ENCODE measurements at places on chromosomes 2 and 18.

- DNase-seq, result no peak
These were observed 132.1 kb upstream of the HAAO start for GRCh38 chr2:42924418-42924886.

DNA sequence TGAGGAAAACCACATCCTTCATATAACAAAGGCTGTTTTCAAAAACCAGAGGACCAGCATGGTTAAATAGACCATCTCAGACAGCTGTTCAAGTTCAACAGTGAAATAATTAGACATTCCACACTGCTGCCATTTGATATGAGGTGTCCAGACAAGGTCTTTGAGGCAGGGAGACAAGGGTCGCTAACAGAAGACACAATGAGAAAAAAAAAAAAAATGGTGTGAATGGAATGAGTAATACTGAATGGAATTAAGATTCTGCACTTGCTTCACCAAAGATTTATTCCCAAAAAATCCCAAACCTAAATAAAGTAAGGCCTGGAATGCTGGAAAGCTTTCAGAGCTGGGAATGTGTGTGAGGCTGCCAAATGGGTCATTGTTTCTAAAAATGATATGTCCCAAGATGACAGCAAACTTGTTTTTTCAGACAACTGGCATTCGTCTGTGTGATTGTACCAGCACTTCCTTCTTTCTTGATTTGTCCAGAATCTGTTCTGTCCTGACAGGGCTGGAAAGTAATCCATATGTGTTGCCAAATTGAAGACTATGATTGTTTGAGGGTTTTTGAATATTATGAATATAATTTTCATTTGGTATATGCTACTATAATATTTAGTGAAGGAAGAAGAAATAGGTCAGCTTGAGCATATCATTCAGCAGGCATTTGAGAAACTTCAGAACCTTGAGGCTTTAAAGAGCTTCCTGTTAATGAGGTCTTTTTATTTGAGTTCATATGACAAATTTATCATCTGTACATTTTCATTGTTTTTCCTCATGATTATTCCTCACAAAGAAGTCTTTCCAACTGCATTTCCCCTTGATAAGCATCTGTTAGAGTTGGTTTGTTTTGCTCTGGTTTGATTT is 85.2 kb upstream of the ITGA4 start:
- no peak for DNase-seq

- DNase-seq, result no peak
These were observed 200.3 kb downstream of the NYAP2 start for GRCh38 chr2:225599856-225600255.

GRCh38 chr2:68959001-68959400 is 6.3 kb upstream of the GKN2 start:
- DNase-seq, result no peak

GRCh38 chr2:224892574-224893204 is 149.6 kb downstream of the DOCK10 start:
- DNase-seq, result no peak

DNA sequence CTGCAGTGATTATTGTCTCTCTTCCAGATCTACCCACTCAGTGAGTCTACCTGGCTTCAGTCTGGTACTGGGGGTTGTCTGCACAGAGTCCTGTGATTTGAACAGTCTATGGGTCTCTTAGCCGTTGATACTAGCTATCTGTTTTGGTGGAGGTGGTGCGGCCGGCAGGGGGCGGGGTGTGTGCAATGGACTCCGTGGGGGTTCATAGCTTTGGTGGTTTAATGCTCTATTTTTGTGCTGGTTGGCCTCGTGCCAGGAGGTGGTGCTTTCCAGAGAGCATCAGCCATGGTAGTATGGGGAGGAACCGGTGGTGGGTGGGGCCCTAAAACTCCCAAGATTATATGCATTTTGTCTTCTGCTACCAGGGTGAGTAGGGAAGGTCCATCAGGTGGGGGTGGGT is 1120.1 kb upstream of the FAM98A start:
- DNase-seq, result no peak

- no peak for DNase-seq
These were observed 23.7 kb downstream of the CENPO start for GRCh38 chr2:24816884-24817283.

DNA sequence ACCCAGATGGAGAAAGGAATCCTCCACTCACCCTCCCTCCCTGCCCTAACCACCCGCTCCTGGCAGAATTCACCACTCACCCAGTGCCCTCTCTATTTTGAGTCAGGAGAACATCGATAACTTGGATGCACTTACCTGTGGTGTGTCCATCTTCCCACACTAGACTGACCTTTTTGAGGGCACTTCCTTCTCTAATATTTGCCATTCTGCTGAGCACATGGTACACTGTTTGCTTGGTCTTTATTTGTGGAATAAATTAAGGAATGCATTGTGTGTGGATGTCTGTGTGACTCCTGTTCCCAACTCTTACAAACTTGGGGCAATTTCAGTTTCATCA is 133.7 kb downstream of the ACKR3 start:
- no peak for DNase-seq

DNA sequence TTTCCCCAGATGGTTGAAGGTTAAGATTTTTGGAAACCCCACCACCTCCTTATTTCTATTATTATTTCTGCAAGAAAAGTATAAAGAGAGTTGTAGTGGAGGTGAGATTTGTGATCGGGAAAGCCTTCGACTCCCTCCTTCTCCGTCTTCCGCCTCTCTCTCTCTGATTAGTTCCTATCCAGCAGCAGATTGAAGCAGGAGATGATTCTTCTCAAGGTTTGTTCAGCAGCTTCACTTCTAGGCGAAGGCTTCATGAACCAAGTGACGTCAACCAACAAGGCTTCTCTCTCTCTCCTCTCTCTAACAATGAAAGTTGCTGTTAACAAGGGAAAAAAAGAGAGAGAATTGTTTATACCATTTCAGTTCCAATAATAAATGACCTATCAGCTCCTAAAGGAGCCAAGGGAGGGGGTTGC is at the start of gene BAZ2B:
Gene BAZ2B (minus strand): TSS at position 263 of the 416 bp plus-strand sequence. CDS start 137,829 bp downstream, outside the sequence.
- peak; percentile 41 for DNase-seq

DNA sequence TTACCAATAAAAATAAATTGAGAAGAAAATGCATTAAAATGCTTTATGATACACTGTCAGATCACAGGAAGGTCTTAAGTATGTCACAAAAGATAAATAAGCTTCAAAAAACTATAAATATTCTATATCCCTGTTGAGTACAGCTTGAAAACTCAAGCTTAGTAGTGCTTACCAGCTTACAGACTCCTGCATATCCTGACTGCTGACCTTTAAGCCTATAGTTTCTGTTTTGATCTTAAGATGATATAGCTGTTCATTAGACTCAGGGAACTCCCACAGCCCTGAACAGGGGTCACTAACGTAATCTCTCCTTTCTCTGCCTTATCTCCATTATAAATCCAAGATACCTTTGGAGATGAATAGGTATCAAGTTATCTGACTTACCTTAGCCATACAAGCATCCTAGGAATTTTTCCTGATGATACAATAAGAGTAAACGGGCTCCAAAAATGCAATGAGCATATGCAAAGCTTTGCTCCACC is 93.7 kb upstream of the RBBP8 start:
- no peak for DNase-seq
